Posterior vena cava (tissue), 2 donors: ENCODE measurements at places on chromosomes 12 and 14. TPM values are rescaled to one million over a fixed set of nuclear protein-coding genes. Genes with fewer than 3 reads are reported as not detected.

GRCh38 chr14:32003585-32003984, 73.5 kb upstream of the ARHGAP5 start:
- DNase-seq, result no peak

DNA sequence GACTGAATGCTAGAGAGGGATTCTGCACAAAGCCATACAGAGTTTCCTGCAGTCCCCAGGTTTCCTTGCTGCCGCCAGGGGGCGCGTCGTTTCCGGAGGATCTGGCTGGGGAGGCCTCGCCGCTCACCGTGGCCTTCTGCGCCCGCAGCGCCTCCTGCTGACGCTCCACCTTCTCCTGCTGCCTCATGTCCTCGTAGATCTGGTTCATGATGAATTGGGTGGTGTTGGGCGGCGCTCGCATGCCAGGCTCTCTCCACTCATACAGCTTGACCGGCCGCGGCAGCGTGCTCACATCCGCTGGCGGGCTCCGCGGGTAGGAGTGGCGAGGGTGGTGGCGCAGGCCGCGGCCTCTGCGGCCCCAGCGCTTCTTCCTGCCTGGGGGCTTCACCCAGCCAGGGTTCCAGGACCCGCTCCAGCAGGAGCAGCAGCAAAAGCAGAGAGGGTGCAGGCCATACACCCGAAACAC, 987 bp downstream of the CCER1 start:
- peak; percentile 77 for DNase-seq

DNA sequence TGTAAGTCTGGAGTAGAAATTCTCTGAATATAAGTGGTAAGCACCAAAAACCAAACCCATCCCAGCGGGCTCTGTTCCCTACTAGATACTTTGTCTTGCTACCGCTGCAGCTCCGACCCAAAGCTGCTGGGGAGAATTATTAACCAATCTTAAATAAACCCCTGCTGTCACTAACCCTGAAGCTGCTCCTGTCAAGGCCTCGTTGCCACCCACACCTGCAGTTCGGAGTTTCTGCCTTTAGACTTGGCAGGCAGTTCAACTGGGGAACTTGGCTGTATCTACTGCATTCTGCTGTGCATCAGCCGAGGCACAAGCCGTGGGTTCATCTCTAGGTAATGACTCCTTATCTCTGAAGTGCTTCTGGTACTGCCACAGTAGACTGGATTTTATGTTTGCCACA, 55.5 kb downstream of the PPM1A start:
- DNase-seq, result no peak

DNA sequence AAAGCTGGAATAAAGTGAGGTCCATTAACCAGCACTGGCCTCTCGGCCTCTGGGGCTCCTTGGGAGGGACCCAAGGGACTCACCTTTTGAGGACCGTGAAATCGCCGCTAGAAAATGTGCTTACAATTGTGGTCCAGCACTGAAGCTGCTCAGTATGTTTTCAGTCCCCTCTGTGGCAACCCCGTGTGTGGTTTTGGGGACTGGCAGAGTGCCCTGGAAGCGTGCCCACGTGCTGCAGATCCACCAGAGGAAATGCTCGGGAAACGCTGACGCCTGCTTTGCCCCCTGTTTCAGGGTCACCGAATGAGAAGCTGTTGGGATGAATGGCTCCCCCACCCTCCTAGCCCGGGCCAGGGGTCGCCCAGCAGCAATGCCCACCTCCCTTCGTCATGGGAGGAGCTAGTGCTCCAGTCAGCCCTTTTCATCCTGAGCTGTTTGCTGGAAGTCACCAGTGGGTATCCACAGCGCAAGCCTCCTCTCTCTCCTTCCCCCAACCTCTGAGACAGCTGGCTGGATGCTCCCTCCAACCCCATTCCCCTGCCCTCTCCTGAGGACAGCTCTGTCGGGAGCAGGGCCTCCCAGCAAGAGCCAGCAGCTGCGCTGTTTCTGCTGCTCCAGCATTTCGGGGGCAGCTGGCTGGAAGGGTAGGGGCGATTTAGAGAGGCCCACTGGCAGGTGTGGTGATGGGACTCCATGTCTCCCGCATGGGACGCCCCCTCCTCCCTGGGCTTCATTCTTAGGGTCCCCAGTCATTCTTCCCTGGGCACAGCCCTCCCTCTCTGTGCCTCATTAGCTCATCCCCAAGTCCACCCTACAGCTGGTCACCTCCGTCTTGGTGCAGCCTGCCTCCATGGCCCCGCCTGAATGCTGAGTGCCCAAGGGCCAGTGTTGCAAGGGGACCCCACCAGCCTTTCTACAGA, 33.2 kb upstream of the PPP1R13B start:
- peak; percentile 94 for DNase-seq

DNA sequence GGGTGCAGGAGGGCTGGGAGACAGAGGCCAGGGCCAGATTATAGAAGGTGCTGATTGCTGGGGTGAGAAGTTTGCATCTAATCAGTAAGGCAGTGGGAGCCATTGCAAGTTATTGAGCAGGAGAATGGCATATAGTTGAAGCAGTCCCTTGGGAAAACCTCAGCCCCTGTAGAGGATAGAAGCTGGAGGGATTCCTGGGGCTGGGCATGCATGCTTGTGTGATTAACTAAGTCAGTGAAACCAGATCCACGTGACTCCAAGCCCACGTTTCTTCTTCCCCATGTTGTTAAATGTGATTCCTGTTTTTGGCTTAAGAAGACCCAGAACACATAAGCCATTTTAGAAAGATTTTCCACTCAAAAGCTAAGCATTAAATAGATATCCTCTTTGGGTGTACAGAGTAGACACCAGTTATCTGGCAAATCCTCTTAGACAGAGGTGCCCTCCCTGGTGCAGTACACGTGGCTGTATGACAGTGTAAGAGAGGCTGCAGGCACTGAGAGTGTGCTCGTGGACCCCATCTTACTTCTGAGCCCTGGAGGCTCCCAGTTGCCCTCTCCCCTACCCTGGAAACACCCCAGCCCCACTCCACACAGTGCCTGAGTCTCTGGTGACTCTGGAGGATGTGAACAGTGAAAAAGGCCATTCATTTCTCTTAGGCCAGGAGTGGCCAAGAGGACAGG, 3.2 kb downstream of the C14orf132 start:
- DNase-seq, result no peak

The OS9 gene
- 279 TPM for total RNA-seq

The B3GNT4 gene
- total RNA-seq, result 0.10 TPM

GRCh38 chr14:106491851-106492250, 965.5 kb downstream of the TMEM121 start:
- no peak for DNase-seq

DNA sequence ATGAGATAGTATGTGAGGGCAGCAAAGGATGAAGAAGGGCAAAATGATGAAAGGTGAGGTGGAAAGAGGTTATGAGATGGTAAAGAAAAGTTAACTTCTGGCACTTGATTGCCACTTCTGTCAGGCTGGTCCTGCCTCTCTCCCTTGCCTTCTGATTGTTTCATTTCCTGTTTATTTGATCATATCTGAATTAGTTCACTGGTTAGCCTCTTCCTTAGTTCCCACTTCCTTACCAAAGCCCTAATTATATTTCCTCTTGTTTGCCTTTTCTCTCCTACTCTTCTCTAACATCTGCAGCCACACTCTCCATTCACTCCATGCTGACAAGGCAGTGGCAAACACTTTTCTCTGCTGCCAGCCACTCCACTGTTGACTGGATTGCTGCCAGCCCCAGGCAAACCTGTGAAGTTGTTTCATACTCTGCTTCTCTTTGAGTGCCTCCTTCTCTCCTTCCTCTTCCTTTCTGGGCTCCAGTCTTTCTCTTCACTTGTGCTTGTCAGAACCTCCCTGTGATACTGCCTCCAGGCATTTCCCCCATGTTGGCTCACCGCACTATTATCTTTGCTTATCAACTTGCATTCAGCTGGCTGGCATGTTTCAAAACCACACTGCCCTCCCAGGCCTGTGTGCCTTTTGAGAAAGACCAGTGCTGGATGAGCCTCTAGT, 8.1 kb downstream of the PNP start:
- no peak for DNase-seq

DNA sequence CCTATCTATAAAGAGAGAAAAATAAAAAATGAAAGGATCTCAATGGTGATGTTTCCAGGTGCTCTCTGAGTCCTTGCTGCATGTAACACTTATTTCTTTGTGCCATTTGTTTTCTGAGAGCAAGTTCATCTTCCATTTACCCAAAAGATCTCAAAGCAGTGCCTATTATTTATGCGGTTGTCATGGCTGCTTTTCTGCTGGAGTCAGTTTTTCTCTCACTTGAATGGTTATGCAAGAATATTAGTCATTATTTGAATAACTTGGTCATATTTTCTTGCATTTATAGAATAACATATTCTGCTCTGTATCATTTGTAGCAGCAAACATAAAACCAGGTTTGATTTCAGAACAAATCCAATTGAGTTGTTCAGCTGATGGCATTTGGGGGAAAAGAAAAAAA, 141.8 kb upstream of the G2E3 start:
- DNase-seq, result no peak

DNA sequence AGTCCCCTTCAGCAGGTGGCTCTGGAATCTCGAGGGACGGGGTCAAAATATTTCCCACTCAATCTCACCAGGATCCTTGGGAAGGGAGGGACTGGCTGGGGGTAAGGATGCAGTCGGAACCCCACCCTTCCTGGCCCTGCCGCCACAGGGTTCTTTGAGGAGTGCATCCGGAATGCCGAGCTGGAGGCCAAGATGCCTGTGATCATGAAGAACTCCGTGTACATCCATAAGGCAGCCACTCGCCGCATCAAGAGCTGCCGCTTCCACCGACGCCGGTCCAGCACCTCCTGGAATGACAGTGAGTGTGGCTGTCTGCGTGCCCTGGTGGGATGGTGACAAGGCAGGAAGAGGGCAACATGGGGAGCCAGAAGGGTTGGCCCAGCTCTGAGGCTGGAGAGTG, 43.1 kb downstream of the PLEKHD1 start:
- no peak for DNase-seq

- DNase-seq, result no peak
These were observed 84.8 kb downstream of the EEA1 start for GRCh38 chr12:92844151-92844763.

The PGF gene
- total RNA-seq, result 11.2 TPM

The B4GALNT3 gene
- 5.0 TPM for total RNA-seq

The PLCZ1 gene
- not detected for total RNA-seq

DNA sequence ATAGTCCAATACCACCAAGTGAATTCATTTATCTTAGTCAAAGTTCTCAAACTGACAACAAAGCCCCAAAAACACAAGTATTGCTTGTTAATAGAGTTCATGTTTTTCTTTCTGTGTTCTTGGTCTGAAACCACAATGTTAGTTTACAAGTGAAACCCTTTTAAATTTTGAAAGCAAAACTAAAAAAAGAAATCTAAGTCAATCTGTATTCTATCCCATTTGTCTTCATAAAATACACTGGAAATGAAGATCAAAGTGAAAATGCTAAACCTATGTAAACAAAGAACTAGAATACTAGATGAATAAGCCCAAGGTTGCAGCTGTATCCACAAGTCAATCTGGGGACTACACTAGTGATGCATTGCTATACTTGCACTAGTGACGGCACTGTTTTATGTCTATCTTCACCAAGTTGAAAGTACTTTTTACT, 10.4 kb downstream of the MAP4K5 start:
- DNase-seq, result no peak

The C3AR1 gene
- 17.1 TPM for total RNA-seq

- DNase-seq, result no peak
These were observed 387.9 kb downstream of the DAD1 start for GRCh38 chr14:22200977-22201605.

The NFE2 gene
- total RNA-seq, result 3.5 TPM

DNA sequence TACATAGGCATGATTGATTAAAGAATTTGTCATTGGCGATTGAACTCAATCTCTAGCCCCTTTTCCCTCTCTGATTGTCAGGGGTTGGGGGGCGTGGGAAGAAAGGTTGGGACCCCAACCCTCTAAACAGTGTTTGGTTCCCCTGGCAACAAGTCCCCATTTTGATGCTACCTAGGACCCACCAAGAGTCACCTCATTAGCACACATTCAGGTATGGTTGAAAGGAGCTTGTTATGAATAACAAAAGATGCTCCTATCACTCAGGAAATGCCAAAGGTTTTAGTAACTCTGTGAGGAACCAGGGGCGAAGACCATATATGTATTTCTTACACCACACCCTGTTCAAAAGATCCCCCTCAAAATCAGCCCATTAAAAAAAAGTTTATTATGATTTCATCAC, 14.3 kb downstream of the RNF212B start:
- no peak for DNase-seq

DNA sequence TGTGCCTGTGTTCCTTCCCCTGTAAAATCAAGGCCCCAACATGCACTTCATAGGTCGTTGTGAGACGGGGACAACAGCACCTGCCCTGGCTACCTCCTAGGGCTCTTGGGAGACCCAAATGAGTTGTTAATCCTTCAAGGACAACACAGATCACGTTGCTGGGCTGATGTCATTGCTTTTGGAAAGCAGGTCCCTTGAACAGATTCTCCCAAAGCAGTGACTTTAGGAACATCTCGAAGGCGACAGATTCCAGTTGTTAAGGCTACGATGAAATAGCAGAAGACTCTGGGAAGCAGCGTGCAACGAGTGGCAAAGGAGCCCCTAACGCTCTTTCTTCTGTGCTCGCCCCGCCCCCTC, 26.2 kb upstream of the MAP1LC3B2 start:
- DNase-seq, result no peak

The KRT2 gene
- not detected for total RNA-seq

GRCh38 chr12:107487011-107487680, 198.5 kb upstream of the PWP1 start:
- no peak for DNase-seq

DNA sequence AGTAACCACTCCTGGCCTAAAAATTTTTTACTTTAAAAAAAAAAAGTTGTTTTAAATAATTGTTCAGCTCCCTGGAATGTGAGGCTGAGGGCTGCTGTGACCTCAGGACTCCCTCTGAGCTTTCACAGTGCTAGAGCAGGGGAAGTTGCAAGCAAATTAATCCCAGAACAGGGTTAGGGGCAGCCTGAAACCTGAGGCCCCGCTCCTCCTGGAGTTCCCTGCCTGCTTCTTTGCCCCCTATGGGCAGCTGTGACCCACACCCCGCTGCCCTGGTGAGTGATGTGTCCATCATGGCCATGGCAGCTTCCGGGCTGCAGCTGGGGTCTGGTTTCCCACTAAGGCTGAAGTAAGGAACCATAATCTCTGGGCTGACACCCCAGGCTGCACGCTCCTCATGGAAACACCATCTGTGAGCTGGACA, 9.5 kb downstream of the RITA1 start:
- DNase-seq, result no peak

DNA sequence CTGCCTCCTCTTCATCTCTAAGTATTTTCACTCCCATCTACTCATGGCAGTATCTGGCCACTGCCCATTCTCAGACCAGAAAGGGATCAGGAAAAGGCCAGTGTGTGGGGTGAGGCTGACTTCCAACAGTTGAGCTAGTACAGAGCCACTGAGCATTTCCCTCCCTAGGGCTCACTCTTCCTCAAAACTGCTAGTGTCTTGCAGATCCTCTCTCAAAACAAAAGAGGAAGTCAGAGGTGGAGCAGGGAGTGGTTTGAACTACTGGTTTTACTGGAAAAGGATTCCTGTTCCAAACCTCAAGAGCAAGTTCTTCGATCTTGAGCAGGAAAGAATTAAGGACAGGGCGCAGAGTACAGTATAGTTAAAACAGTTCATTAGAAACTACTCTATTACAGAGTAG, 11.7 kb upstream of the RNASE10 start:
- DNase-seq, result no peak

- DNase-seq, result no peak
These were observed 160.8 kb upstream of the TMPO start for GRCh38 chr12:98354520-98355035.
